ENCODE measurements at places on chromosomes 2 and 18. TPM values are rescaled to one million over a fixed set of nuclear protein-coding genes. Genes with fewer than 3 reads are reported as not detected.

TYMS gene
- 80.4 TPM for polyA plus RNA-seq

SAG gene
- polyA plus RNA-seq: not detected

EIF5B gene
- 4.8 TPM for polyA plus RNA-seq

ACTG2 gene
- 81.3 TPM for polyA plus RNA-seq

RUFY4 gene
- polyA plus RNA-seq: not detected

HOXD8 gene
- polyA plus RNA-seq: 1.7 TPM

ST8SIA3 gene
- polyA plus RNA-seq: not detected

GPR35 gene
- 0.17 TPM for polyA plus RNA-seq

TRPM8 gene
- polyA plus RNA-seq: not detected

CRYGD gene
- not detected for polyA plus RNA-seq

CFAP210 gene
- not detected for polyA plus RNA-seq

PPP1R1C gene
- 0.27 TPM for polyA plus RNA-seq

MRO gene
- not detected for polyA plus RNA-seq

OSR1 gene
- polyA plus RNA-seq: 4.3 TPM

RAB27B gene
- polyA plus RNA-seq: 0.33 TPM

PDCD1 gene
- not detected for polyA plus RNA-seq

HOXD9 gene
- polyA plus RNA-seq: 1.7 TPM

CNNM3 gene
- 9.8 TPM for polyA plus RNA-seq

CYTIP gene
- polyA plus RNA-seq: not detected

SERPINB11 gene
- polyA plus RNA-seq: not detected

GRHL1 gene
- 1.7 TPM for polyA plus RNA-seq

SCN1A gene
- 0.88 TPM for polyA plus RNA-seq

IGFBP5 gene
- polyA plus RNA-seq: 1,060 TPM

MYOM1 gene
- 0.26 TPM for polyA plus RNA-seq

DSG2 gene
- polyA plus RNA-seq: 0.01 TPM

MBOAT2 gene
- polyA plus RNA-seq: 18.1 TPM

UNC80 gene
- not detected for polyA plus RNA-seq

LNPK gene
- polyA plus RNA-seq: 36.5 TPM

PTPRN gene
- polyA plus RNA-seq: 3.2 TPM

ABCG8 gene
- not detected for polyA plus RNA-seq

CYS1 gene
- polyA plus RNA-seq: 2.5 TPM

NCKAP1 gene
- polyA plus RNA-seq: 117 TPM

EMILIN1 gene
- 43.4 TPM for polyA plus RNA-seq

TRIM54 gene
- 0.05 TPM for polyA plus RNA-seq

GPC1 gene
- 126 TPM for polyA plus RNA-seq

CD28 gene
- not detected for polyA plus RNA-seq

MARCHF4 gene
- 10.0 TPM for polyA plus RNA-seq

CDK15 gene
- polyA plus RNA-seq: 11.4 TPM

GPR17 gene
- not detected for polyA plus RNA-seq

TNFRSF11A gene
- polyA plus RNA-seq: not detected

CERS6 gene
- 1.6 TPM for polyA plus RNA-seq

Data from BJ (cell line).